H7 (cell line): ENCODE measurements at places on chromosomes 4 and X.

DNA sequence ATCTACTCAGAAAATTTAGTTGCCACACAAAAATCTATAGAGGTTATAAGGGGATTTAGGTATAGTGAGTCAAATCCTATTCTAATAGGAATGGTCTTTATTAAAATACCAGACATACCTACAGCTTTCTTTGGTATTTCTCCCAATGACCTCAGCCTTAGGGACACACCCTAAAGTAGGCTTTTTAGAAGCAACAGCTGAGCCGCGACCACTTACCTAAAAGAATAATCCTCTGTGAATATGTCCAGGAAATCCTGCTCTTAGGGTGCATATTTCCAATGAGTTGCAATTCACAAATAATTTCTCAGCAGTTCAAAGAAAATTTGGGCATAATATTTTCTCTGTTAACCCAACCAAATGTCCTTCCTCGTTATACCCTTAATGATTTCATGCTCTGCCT is 2.7 kb downstream of the DCX start:
- DNase-seq = no peak

- no peak for DNase-seq
Measured at GRCh38 chr4:8090312-8090711, 68.3 kb downstream of the ABLIM2 start.

DNA sequence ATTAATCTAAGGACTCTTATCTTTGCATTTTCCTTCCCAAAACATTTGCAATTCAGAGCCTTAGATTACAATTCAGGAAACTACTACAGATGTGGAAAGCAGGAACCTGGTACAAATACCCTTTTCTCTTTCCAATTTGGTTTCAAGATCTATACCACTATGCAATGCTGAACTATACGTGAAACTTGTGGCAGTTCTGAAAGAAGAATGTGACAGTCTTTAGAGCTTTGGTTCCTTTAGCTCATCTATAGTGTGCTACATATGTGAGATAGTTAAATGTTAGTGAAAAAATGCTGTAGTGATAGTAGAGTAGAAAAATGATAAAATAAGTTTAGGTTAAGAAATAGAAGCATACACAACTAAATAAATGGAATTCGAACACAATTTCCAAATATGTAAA is 50.0 kb downstream of the CXXC4 start:
- DNase-seq = no peak

GRCh38 chr4:95017305-95018064 is 259.7 kb downstream of the BMPR1B start:
- no peak for DNase-seq

- no peak for DNase-seq
Measured at GRCh38 chrX:53028678-53029077, 19.9 kb upstream of the GPR173 start.

DNA sequence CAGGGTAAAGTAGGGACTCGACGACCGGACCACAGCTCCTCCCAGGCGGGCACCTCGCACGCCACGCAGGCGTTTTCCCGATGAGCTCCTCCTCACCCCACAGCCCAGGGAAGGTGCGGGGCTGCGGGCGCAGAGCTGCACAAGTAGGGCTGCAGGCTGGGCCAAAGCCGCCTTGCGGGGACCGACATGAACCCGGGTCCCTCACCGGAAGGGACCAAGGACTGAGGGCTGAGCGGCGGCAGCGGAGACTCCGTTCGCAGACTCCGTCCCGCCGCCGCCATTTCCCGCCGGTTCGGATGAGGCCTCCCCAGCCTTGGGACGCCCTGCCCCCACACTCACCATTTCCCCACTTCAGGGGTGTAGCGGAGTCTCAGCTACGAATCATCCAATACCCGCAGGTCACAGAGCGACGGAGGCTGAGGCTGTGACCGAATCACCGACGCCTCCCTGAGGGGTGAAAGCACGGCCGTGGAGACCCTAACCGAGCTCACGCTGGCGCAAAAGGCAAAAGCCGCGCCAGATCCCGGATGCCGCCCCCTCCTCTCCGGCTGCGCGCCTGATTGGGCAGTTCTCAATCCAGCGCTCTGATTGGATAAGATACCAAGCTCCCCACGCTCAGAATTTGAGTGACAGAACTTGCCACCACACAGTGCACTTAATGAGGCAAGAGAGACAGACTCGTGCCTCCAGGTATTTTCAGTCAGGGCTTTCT is at the start of gene ZNF732:
TSS of gene ZNF732 (minus strand) at position 506 of the 712 bp plus-strand sequence. CDS start at position 342, 164 bp downstream.
- DNase-seq = peak; percentile 85

GRCh38 chr4:148341980-148342800 is 100.0 kb downstream of the NR3C2 start:
- no peak for DNase-seq

DNA sequence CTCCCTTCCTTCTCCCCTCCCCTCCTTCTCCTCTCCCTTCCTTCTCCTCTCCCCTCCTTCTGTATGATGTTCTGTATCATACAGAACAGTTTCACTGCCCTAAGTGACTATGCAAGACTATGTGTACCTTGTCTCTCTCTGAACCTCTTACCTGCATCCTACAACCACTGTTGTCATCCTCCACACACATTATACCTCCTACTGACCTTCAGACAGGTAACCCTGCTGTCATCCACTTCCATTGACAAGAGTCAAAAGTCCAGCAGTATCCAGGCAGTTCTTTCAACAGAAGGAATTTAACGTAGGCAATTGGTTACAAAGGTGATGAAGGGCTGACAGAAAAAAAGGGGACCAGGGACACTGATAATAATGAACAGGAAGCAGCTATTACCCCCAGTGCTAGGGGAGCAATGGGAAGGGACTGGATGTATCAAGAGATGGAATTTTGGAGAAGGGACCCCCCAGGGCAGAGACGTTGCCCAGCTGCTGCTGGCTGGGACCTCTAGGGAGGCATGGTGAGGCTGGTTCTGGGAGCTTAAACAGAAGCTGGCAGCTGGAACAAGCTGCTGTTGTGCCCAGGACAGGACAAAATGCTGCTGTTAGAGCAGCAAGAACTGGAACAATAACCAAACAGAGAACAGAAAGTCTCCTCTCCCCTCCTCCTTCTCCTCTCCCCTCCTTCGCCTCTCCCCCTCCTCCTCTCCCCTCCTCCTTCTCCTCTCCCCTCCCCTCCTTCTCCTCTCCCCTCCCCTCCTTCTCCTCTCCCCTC is 84.7 kb downstream of the DCTD start:
- no peak for DNase-seq

DNA sequence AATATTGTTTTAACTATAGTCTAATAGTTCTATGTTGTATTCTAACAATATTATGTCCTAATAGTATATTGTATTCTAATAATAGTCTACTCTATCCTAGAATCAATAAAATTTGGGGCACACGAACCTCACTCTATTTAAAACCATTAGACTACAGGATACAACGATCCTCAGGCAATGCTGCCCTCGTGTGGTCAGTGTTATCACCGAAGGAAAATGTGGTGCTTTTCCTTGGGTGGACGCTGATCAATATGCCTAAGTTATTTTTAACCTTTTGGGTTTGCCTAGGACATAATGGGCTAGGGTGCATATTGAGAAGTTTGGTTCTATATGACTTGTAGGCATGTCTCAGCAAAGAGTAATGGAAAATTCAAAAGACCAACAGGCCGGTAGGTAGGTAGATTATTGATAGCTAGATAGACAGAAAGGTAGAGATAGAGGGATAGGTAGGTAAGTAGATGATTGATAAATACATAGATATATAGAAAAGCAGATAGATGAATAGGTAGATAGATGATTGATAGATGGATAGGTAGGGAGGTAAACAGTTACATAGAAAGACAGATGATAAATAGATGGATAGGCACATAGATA is 75.1 kb downstream of the PRKX start:
- DNase-seq = peak; percentile 74

- DNase-seq = no peak
Measured at GRCh38 chr4:43112139-43112538, 219.6 kb downstream of the GRXCR1 start.

- DNase-seq = no peak
Measured at GRCh38 chr4:92969650-92970379, 666.0 kb downstream of the GRID2 start.

- no peak for DNase-seq
Measured at GRCh38 chrX:17597836-17598439, 139.4 kb upstream of the SCML1 start.

DNA sequence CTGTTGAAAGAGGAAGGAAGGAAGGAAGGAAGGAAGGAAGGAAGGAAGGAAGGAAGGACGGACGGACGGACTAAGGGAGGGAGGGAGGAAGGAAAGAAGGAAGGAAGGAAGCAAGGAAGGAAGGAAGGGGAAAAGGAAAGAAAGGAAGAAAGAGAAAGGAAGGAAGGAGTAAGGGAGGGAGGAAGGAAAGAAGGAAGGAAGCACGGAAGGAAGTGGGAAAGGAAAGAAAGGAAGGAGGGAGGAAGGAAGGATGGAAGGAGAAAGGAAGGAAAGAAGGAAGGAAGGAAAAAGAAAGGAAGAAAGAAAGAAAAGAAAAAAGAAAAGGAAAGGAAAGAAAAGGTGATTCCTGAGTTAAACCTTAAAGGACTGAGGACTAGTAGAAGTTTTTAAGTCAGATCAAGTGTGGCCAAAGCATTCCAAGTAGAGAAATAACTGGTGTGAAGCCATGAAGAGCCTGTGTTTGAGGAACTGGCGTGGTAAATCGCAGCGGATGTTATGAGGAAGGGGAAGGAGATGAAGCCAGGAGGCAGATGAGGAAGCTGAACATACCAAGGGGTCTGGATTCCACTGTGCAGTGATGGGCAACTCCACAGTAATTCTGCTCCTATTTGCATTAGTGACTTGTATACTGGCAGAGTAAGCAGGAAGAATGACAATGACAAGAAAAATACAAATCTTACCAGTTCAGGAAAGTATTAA is 163.5 kb downstream of the MGST2 start:
- no peak for DNase-seq
